ENCODE measurements at places on chromosomes 11 and 22.

- H3K27me3 ChIP-seq, result no peaks in the 10 kb centered on the region
- no peak overlapping the region for H3K4me3 ChIP-seq
- H3K4me1 ChIP-seq, result no peaks in the 10 kb centered on the region
- H3K27ac ChIP-seq, result no peak overlapping the region
Measured at GRCh38 chr11:126311401-126312291, 7.8 kb downstream of the DCPS start.

DNA sequence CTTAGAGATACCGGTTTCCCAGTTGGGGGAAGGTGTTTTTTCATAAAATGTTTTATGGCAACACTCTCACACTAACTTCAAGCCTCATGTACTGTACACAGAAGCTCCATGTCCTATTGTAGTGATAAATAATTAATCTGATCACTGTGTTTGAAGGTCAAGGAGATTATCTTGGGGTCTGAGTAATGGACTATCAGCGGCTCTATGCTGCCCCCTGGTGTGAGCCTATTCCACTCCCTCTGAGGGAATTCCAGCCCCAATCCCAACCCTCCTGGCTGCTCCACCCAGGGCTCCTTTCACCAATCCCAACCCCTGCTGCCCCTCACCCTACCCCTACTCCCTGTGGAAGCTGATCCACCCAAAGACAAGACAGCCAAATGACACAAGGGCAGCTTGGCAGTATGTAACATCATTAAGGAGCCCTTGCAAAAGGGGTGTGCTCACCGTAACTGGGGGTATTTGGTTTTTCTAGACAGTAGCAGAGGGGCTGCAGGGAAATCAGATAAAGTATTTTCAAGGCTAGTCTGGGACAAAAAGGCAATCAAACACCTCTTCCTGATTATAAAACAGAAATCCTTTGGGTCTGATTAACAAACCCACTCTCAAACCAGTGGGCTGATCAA lies 22.3 kb downstream of the HPS4 start:
- no peak overlapping the region for H3K4me3 ChIP-seq
- peak; percentile 78 for DNase-seq
- H3K27ac ChIP-seq, result no peak overlapping the region

GRCh38 chr11:10450462-10451425 lies 4.3 kb upstream of the AMPD3 start:
- no peak overlapping the region for H3K27ac ChIP-seq
- peaks cover 2% of the 10 kb centered on the region for H3K27me3 ChIP-seq
- peak; percentile 90 for DNase-seq
- no peaks in the 10 kb centered on the region for H3K36me3 ChIP-seq
- peak overlapping the region; percentile 66 for H3K4me3 ChIP-seq

DNA sequence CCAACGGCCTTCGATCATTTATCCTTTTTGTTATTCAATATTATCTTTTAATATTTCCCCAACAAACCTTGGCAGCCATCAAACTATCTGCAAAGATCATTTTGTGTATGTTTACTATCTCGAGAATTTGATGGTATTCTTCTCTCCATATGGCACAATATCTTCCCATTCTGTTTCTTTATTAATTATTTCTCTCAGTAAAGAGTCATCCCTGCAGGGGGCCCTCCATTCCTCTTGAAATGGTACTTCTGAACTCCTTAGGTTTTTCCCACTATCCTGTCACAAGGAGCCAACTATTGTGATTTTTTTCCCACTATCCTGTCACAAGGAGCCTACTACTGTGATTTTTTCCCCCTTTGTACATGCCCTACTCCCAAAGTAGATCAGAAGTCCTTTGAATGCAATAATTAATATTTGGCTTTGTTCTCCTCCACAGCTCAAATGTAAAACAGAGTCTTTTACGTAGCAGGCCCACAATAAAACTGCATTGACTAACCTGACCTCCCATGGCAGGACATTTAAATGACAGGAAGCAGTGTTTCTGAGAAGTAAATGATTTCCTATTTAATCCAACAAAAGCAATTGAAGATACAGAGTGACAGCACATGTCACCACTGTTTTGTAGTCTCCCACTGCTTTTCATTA lies 43.3 kb downstream of the PDGFD start:
- no peak overlapping the region for H3K4me3 ChIP-seq
- H3K27me3 ChIP-seq, result no peaks in the 10 kb centered on the region
- DNase-seq, result no peak

DNA sequence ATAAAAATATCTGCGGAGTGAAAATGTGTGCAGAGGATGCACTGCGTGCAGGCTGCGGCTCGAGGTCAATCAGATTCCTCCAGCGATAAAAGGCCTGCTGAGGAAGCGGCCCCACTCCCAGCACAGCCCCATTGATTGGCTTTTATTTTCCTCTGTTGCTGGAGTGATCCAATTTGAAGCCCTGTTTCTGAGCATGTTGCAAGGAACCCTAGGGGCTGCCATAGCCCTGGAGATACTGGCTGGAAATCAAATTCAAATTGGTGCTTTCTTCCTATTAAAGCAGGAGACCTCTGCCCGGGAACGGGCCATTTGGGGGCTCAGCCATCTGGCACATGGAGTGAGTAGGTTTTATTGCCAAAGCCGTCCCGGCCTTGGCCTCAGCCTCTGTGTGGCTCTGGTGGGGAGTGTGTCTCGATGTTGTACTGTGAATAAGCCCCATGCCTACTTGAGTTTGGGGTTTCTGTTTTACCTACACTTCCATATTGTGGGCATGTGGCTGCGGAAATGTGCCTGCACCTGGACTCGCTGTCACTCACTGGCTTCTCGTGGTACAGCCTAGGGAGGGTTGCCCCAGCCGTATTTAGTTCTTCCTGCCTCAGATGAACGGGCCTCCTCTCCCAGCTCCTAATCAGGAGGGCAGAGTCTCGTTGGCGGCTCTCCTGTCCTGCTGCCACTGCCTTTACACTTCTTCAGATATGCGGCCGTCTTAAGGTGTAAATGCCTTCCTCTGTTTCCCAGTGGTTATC lies 25.6 kb downstream of the PARVB start:
- H3K36me3 ChIP-seq, result no peaks in the 10 kb centered on the region
- H3K4me3 ChIP-seq, result no peak overlapping the region
- no peak overlapping the region for H3K27ac ChIP-seq
- H3K4me1 ChIP-seq, result no peaks in the 10 kb centered on the region
- DNase-seq, result no peak

GRCh38 chr11:61598886-61599868 lies 18.3 kb upstream of the SYT7 start:
- no peaks in the 10 kb centered on the region for H3K27me3 ChIP-seq
- H3K4me3 ChIP-seq, result no peak overlapping the region
- no peaks in the 10 kb centered on the region for H3K36me3 ChIP-seq

DNA sequence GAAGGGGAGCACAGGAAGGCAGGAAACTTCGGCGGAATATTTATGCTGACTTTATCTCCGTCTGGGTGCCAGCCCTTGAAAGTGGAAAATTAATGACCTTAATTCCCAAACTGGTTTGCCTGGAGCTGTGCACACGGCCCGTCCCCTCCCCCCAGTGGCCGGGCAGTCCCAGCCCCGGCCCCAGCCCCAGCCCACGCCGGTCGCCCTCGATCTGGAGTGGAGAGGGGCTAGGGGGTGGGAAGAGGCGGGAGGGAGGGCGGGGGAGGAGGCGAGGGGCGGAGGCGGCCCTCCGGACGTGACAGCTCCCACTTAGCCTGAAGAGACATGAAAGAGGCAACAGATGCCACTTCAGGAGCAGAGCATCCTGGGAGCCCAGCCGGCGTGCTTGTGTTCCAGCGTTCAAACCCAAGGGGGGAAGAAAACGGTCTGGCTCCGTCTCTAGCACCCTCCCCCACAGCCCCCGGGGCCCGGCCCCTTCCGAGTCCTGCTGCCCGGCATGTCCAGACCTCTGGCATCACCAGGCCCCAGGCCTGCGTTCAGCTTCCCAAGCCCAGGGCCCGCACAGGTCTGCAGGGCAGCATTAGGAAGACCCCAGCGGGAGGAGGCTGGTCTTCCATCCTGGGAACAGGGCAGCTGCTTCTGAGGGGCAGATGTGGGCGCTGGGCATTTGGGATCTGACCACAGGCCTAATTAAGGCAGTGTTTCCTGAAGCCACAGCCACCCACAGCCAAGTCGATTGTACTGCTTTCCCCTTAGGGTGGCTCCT lies 20.0 kb upstream of the LMO1 start:
- no peaks in the 10 kb centered on the region for H3K4me1 ChIP-seq
- DNase-seq, result no peak
- no peak overlapping the region for H3K4me3 ChIP-seq
- H3K36me3 ChIP-seq, result no peaks in the 10 kb centered on the region
- H3K27me3 ChIP-seq, result no peaks in the 10 kb centered on the region

DNA sequence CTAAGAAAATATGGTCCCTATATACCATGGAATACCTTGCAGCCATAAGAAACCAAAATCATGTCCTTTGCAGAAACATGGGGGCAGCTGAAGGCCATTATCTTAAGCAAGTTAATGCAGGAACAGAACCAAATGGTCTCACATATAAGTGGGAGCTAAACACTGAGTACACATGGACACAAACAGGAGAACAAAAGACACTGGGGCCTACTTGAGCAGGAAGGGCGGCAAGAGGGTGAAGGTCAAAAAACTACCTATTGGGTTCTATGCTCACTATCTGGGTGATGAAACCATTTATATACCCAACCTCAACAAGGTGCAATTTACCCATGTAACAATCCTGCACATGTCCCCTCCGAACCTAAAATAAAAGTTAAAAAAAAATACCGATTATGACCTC lies 22.5 kb downstream of the GAS2 start:
- no peak for DNase-seq
- no peaks in the 10 kb centered on the region for H3K4me1 ChIP-seq
- no peaks in the 10 kb centered on the region for H3K27me3 ChIP-seq
- H3K36me3 ChIP-seq, result no peaks in the 10 kb centered on the region
- no peak overlapping the region for H3K4me3 ChIP-seq
- H3K27ac ChIP-seq, result no peak overlapping the region

DNA sequence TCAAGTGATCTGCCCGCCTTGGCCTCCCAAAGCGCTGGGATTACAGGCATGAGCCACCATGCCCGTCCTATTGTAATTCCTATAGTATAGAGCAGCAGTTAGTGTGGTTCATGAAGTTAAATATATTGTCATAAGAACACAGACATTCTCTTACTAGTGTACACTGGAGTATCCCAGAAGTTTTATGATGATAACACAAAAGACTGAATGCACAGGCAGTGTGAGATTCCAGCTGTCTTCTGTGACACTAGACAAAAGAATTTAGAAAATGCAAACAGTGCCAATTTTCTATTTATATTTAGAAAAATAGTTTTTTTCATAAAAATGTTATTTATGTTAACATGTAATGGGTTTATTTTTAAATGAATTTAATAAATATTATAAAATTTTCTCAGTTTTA lies 39.4 kb upstream of the RBX1 start:
- peak; percentile 14 for DNase-seq
- no peaks in the 10 kb centered on the region for H3K4me1 ChIP-seq
- H3K36me3 ChIP-seq, result peaks cover 16% of the 10 kb centered on the region
- H3K4me3 ChIP-seq, result no peak overlapping the region

DNA sequence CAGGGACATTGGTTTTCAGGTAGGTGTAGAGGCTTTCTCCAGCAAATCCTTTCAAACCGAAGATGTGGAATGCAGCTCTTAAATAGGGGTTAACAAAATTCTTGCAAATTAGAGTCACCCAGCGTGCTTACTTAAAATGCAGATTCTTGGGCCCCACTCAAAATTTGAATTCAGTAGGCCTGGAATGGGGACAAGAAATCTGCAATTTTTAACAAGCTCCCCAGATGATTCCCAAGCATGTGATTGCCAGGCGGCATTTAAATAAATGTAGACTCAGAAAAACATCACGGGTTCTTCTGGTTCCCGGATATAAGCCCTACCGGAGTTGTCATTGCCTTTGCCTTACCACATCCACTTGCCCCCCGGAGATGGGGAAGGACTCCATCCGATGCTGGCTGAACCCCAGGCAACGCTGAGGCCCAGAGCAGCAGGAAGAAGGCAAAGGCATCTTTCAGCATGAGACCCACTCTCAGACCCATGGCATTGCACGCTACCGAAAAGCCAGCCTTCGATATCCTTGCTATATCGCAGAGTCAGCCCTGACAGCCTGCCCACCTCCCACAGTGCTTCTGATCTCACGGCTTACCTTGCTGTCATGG lies 134.2 kb downstream of the DSCAML1 start:
- peaks cover 1% of the 10 kb centered on the region for H3K4me1 ChIP-seq
- no peaks in the 10 kb centered on the region for H3K27me3 ChIP-seq
- no peak overlapping the region for H3K27ac ChIP-seq
- no peak for DNase-seq
- no peaks in the 10 kb centered on the region for H3K36me3 ChIP-seq
- H3K4me3 ChIP-seq, result no peak overlapping the region

DNA sequence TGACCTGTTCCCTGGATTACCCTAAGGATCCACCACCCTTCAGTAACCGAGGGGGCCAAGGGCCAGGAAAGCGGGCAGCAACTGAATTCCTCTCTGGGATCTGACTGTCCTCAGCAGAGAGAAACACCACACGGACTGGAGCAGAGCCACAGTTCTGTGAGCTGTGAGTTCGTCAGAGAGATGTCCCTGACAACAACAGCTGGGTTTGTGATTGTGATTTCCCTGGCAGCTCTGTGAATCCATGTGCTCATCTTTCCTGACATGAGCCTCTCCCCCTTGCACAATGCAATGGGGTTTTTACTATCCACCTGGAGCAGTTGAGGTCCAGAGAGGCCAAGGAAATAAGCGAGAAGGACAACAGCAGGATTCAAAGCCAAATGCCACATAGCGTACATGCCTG lies 69.4 kb upstream of the AMPD3 start:
- DNase-seq, result no peak
- no peaks in the 10 kb centered on the region for H3K27me3 ChIP-seq
- no peak overlapping the region for H3K4me3 ChIP-seq

- H3K36me3 ChIP-seq, result no peaks in the 10 kb centered on the region
- H3K4me3 ChIP-seq, result no peak overlapping the region
- no peak for DNase-seq
- no peaks in the 10 kb centered on the region for H3K4me1 ChIP-seq
Measured at GRCh38 chr11:16291729-16292128, 64.6 kb downstream of the SOX6 start.

DNA sequence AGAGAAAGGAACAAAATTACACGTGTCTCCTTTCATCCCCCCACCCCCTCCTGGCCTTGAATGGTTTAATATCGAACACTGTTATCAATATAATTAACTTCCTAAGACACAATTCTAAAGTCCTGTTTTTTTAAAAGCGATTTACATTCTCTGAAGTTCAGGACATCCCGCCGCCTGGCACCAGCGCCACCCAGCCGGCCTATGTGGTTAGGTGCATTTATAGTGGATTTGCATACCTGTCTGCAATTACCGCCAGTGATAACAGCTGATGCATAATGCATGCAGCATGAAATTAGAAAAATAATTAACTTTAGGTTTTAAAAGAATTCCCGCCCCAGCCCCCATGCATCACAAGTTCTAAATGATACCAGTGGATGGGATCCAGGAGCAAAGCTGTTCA lies 58.6 kb downstream of the MACROD1 start:
- H3K4me3 ChIP-seq, result no peak overlapping the region
- no peak for DNase-seq
- no peaks in the 10 kb centered on the region for H3K27me3 ChIP-seq
- H3K27ac ChIP-seq, result no peak overlapping the region
- H3K4me1 ChIP-seq, result no peaks in the 10 kb centered on the region

DNA sequence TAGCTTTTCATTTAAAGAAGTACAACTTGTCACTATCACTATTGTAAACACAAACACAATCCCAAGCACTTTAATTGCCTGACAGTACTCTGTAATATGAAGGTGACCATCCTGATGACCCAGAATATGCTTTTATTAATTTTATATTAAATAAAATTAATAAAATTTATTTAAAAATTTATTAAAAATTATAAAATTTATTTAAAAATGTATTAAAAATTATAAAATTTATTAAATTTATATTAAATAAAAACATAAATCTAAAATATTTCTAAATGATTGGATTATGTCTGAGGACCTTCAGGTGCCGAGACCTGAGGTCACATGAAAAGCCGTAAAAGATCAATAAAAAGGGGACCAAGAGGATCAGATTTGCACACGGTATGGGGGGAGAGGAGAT lies 229.8 kb upstream of the KIRREL3 start:
- no peak for DNase-seq
- H3K27me3 ChIP-seq, result no peaks in the 10 kb centered on the region
- H3K36me3 ChIP-seq, result no peaks in the 10 kb centered on the region
- H3K4me3 ChIP-seq, result no peak overlapping the region
- H3K4me1 ChIP-seq, result no peaks in the 10 kb centered on the region

Measured in trophoblast cell (in vitro differentiated cells and primary cell).